Cerebellum (tissue), 4 donors: ENCODE measurements at places on chromosomes 7 and 10. TPM values are rescaled to one million over a fixed set of nuclear protein-coding genes. Genes with fewer than 3 reads are reported as not detected.

CNPY1 gene
- total RNA-seq = 19.4 TPM

OR6V1 gene
- not detected for total RNA-seq

CDK1 gene
- total RNA-seq = 46.9 TPM

OPN4 gene
- not detected for total RNA-seq

CRHR2 gene
- 0.27 TPM for total RNA-seq

CYP2W1 gene
- not detected for total RNA-seq

C7orf57 gene
- 2.4 TPM for total RNA-seq

FOXI2 gene
- not detected for total RNA-seq

RAB19 gene
- total RNA-seq = not detected

HPS1 gene
- 12.6 TPM for total RNA-seq

PDE6C gene
- not detected for total RNA-seq

SPDYE1 gene
- total RNA-seq = 0.09 TPM

CYP2C19 gene
- total RNA-seq = 0.36 TPM

TEX36 gene
- not detected for total RNA-seq
